Large intestine (tissue), 12 donors: ENCODE measurements at places on chromosomes 4 and X. TPM values are rescaled to one million over a fixed set of nuclear protein-coding genes. Genes with fewer than 3 reads are reported as not detected.

AMBN gene
- not detected for polyA plus RNA-seq

GRCh38 chrX:115372152-115372551, 82.6 kb downstream of the LUZP4 start:
- peak; percentile 55 for DNase-seq

DNA sequence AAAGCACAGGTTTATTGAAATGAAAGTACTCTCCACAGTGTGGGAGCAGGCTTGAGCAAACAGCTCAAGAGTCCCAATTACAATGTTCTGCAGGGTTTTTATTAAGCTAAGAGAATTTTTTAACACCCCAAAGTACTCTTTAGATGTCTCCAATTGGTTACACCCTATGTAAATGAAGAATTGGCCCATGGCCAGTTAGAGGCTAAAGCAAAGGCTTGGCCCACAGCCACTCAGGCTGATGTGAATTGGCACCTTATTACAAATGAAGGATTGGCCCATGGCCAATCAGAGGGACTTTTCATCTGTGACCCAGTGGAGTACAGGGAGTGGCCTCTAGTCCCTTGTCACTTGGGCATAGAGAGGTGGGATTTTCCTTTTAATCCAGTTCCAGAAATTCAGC, 30.1 kb upstream of the IQCM start:
- no peak for DNase-seq

DNA sequence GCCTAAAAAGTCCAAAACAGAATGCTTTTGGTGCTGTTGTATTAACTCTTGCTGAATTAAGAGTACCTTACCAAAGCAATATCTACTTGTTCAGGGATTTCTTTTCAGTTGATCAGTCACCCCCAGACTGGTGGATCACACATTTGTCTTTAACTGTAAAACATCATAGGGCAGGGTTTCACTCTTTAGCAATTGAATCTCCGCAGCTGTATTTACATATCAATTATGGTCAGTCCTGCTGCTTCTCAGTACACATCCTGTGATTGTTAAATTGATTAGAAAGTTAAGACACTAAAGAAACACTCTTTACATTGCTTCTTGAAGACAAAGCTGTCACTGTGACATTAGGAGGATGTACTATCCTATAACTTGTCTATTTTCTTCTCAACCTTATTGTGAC, 277.1 kb upstream of the ADGRL3 start:
- no peak for DNase-seq

DNA sequence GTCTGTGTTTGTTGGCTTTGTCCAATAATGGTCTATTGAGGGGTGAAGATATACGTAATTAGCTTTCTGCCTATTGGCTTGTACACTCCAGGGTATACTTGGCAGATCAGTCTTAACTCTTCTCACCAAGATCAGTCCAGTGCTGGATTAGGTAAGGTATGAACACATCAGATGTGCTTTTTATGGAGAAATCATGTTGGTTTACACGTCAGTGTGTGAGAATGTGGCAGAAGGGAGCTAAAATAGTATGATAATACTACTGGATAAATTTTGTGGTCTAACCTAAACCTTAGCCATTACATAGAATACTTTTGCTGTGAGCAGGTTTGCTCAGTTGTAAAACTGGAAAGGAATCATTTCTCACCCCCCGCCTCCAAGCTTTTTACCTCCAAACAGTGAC, 4.2 kb downstream of the PDHA1 start:
- no peak for DNase-seq
